ENCODE measurements at places on chromosomes 5 and 9. TPM values are rescaled to one million over a fixed set of nuclear protein-coding genes. Genes with fewer than 3 reads are reported as not detected.

GRCh38 chr9:135079676-135080075, 7.8 kb upstream of the OLFM1 start:
- DNase-seq, result no peak

DNA sequence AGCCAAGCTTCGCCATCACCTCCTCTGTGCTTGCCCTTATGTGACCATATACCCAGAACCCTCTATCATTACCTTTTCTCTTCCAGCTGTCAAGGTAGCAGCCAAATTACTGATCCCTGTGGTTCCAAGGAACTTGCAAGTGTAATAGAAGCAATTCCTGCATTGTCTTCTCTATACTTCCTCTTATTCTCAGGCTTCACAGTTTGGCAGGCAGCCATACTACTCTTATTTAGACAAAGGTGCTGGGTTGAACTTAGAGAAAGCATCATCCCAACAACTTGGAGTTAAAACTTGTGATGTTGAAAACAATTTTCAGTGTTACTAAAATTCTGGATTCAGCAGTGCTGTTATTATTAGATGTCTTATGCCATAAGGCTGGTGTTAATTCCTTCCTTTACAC, 93.2 kb downstream of the NLN start:
- DNase-seq, result no peak

DNA sequence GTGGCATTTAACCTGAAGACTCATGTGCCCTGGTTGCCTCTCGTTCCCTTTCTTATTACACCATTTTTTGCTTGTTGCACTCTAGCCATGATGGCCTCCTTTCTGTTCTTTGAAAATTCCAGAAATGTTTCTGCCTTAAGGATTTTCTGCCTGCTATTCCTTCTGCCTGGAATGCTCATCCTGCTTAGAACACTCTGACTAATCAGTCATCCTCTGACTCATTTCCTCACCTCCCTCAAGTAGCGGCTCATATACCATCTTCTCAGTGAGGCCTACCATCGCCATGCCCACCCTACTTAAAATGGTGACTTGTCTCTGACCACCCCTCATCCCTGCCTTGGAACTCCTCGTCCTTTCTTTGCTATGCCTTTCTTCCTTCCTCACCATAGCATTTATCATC, 68.8 kb downstream of the KIF4B start:
- no peak for DNase-seq

The NR5A1 gene
- total RNA-seq, result not detected

The SLC45A2 gene
- total RNA-seq, result not detected

Measured in natural killer cell (primary cell).